ENCODE measurements at places on chromosomes 4 and X.
A peak's percentile ranks its signal among the peaks of the same experiment; 100 is the strongest.

GRCh38 chr4:87865960-87866598, 33.3 kb downstream of the MEPE start:
- DNase-seq: no peak

- no peak for DNase-seq
Measured at GRCh38 chrX:97672608-97673007, 788.9 kb downstream of the RPA4 start.

DNA sequence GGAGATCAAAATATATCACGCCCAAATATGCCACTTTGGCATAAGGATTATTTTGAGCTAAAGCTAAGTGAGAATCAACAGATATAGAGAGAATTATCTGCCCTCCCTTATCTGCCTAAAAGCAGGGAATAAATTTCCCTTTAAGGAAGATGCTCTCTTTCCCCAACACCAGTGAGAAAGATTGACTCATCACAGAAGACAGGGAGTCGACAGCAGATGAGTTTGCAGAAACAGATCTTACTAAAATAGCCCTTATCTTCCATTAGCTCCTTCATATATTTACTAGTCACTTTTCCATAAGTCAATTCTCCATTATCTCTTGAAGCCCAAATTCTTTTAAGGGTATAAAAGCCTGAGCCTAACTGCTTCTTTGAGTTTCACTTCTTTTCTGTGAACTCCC, 156.6 kb downstream of the CAMK2D start:
- no peak for DNase-seq

GRCh38 chr4:177292171-177292570, 17.5 kb upstream of the NEIL3 start:
- DNase-seq: no peak

- peak; percentile 82 for DNase-seq
Measured at GRCh38 chr4:128468123-128468989, 180.7 kb upstream of the PGRMC2 start.

DNA sequence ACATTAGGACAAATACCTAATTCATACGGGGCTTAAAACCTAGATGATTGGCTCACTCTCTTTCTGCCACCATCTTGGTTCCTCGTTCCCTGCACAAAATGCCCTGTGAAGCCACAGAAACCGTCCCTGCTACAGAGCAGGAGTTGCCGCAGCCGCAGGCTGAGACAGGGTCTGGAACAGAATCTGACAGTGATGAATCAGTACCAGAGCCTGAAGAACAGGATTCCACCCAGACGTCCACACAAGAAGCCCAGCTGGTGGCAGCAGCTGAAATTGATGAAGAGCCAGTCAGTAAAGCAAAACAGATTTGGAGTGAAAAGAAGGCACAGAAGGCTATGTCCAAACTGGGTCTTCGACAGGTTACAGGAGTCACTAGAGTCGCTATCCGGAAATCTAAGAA, 34.3 kb downstream of the TRIM61 start:
- no peak for DNase-seq

GRCh38 chrX:134646691-134647090, 11.6 kb downstream of the PLAC1 start:
- DNase-seq: no peak

- DNase-seq: peak; percentile 93
Measured at GRCh38 chr4:6926081-6926480, 16.5 kb downstream of the TBC1D14 start.

DNA sequence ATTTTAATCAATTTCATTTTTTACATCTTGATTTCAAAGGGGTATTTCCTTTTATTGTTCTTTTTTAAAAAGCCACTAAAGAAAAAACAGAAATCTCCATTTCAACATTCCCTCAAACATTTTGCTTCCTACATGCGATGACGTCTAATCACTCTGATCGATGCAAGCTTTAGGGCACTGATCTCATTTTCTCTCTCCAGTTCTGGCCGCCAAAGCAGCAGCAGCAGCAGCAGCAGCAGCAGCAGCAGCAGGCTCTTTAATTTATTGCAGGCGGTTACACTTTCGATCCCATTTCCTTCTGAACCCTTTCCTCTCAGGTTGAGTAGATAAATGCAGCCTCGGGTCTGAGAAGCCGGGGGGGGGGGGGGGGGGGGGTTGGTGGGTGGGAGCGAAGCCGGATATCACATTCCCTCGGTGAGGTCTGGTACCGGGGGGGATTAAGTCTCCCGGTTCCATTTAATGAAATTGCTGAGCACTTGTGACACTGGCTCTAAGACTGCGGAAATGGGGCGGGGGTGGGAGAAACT, 3.4 kb upstream of the PCDH7 start:
- no peak for DNase-seq

DNA sequence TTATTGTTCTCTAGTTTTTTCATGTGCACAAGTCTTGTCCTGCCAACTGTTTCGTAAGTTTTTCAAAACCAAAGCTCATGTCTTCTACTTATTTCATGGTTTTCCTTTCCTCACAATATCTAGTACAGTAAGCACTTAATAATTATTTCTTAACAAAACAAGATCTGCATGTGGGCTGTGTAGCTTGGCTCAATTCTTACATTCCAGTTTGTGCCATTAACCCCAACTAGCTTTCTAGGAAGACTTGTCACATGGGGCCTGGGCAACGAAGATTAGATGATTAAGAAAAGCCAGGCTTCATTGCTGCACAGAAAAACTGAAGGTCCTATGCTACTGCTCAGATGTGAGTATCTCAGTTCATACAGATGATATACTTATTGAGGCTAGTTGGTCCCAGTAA, 155.3 kb upstream of the TEX13A start:
- DNase-seq: no peak

DNA sequence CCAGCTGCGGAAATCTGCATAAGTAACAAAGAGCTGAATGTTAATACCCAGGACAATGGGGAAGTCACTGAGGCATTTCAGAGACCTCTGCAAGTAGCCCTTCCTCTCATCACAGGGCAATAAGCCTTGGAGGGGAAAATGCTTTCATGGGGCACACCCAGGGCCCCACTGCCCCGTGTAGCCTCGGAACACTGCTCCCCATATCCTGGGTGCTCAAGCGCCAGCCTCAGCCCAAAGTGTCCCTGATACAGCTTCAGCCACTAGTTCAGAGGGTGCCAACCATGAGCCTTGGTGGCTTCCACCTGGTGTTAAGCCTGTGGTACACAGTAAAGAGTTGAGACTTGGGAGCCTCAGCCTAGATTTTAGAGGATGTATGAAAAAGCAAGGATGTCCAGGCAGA, 402.8 kb upstream of the CXorf51A start:
- no peak for DNase-seq

GRCh38 chrX:130896802-130897501, 6.1 kb downstream of the ENOX2 start:
- DNase-seq: no peak

DNA sequence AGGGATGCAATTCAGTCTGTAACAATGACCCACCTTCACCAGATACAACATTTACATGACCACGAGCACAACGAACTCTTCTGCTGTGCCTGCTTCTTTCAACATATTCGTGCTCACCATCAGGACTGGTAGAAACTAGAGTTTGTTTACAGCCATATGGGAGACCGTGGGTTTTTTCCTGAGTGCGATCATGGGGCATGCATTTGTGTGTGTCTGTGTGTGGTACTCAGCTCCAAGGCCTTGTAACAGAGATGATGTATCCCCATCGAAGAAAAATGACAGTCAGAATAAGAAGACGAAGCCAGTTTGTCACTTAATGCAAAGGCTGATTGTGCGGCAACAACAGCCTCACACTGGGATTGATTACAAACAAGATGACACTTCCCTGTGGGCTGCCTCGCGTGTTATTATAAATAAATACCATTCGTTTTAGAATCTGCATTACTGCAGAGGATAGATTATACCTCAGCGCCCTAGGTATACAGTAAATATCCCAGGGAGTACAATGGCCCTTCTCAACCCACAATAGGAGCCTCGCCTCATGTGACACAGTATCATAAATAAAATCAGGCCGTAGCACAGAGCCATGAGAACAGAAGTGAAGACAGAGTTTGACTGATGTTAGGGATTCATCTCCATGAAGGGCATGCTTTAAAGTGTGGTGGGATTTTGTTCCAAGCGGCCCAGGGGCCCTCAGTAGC, 97.3 kb upstream of the NOCT start:
- no peak for DNase-seq

GRCh38 chrX:30973784-30974427, 84.9 kb upstream of the TAB3 start:
- no peak for DNase-seq

DNA sequence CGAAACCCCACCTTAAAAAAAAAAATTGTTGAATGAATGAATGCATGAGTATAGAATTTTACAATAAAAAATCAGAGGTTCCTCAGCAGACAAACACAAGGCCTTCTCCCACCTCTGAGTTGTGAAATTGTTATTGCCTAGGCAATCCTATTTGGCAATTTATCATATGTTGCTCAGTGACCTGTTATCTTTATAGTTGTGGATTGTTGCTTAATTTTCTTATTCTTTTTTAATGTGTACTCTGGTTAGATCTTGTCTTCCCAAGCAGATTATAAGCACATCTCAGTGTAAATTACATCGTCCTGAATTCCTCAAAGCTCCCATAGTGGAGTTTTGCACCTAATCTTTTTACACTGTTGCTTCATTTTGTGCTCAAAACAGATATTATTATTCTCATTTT, 71.9 kb downstream of the RBM47 start:
- peak; percentile 39 for DNase-seq

DNA sequence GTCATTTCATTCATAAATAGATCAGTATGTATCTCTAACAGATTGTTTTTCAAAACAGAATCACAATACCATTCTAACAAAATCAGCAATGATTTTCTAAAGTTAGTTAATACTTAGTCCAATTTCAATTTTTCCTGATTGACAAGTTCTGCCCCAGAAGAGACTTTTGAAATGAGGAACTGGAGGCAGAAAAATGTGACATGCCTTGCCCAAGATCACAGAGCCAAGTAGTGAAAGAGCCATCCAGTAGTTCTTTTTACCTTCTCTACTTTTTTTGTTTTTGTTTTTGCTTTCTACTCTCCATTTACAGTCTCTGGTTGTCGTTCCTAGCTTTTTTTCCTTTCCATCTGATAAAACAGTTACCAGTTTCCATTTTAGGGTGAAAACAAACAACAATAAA, 129.3 kb upstream of the TMEM164 start:
- DNase-seq: no peak

DNA sequence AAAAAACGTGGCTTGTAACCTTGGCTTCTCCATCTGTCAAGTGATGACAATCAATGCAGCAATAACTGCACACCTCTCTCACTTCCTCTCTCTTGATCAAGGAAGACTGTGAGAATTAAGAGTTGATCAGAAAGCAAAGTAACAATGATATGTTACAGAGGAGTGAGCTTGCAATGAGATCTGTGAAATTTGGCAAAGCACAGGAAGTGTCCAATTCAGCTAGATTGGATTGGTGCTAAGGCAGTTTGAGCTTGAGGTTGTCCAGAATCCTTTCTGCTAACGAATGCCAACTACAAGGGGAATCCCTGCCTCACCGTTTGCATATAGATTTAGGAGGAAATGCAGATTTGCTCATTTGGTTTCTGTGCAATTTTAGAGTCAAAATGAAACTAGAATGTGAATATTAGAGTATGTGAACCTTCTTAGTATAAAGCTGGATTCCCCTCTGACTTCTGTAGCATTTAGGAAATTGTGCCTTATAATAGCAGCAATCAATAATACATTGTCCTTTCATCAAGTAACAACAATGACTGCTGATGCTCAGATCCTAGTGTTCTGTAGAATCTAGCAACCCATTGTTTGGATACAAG, 346.4 kb downstream of the PTTG2 start:
- DNase-seq: no peak

GRCh38 chr4:188492886-188493285, 353.6 kb downstream of the TRIML1 start:
- no peak for DNase-seq

GRCh38 chrX:72296991-72297390, 8.7 kb downstream of the CITED1 start:
- DNase-seq: no peak

- DNase-seq: no peak
Measured at GRCh38 chr4:6231663-6232165, 31.4 kb upstream of the JAKMIP1 start.

DNA sequence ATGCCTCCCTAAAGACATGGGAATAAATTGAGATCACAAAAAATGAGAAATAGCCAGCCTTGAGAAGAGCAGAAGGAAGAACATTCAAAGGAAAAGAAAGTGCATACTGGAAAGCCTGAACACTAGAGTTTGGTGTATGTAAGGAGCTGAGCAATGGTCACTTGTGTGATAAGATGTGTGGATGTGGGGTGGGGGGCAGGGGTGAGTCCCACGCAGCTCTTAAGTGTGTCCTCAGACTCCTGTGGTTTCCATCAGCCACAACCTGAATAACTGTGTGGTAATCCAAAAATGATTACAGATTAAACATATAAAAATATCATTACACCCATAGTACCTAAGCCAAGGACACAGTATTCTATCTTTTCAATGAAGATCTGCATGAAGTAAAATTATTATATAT, 59.9 kb downstream of the ELOVL6 start:
- DNase-seq: no peak

- DNase-seq: peak; percentile 84
Measured at GRCh38 chrX:1222531-1223241, 10.2 kb upstream of the CRLF2 start.

- peak; percentile 3 for DNase-seq
Measured at GRCh38 chrX:151974336-151975227, at the start of gene GABRE. Gene GABRE (minus strand): TSS chrX:151974676. CDS start chrX:151974625, 51 bp downstream.

GRCh38 chrX:65601530-65602220, 65.8 kb upstream of the MSN start:
- DNase-seq: peak; percentile 62

DNA sequence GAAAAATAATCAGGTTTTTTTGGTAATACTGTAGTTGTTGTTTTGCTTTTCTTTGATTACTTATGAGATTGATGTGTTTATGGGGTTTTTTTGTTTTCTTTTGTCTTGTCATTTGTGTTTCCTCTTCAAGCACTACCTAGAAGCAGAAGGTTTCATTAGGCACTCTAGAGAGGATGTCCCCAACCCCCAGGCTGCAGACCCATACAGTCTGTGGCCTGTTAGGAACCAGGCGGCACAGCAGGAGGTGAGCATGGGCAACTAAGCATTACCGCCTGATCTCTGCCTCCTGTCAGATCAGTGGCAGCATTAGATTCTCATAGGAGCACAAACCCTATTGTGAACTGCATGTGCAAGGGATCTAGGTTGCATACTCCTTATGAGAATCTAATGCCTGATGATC, 22.9 kb upstream of the NOCT start:
- DNase-seq: no peak

- DNase-seq: no peak
Measured at GRCh38 chrX:41142130-41142910, 57.1 kb downstream of the USP9X start.

- DNase-seq: no peak
Measured at GRCh38 chr4:12579172-12579571, 905.0 kb downstream of the RAB28 start.

GRCh38 chrX:155216940-155217440, 730 bp downstream of the VBP1 start:
- no peak for DNase-seq

- no peak for DNase-seq
Measured at GRCh38 chrX:133999031-133999705, 13.8 kb upstream of the GPC3 start.

- DNase-seq: no peak
Measured at GRCh38 chr4:169968999-169969398, 57.2 kb downstream of the MFAP3L start.

GRCh38 chr4:119151161-119151560, 15.5 kb downstream of the MYOZ2 start:
- no peak for DNase-seq
